NCI-H524 (cell line): ENCODE measurements at places on chromosomes 12 and 14.

DNA sequence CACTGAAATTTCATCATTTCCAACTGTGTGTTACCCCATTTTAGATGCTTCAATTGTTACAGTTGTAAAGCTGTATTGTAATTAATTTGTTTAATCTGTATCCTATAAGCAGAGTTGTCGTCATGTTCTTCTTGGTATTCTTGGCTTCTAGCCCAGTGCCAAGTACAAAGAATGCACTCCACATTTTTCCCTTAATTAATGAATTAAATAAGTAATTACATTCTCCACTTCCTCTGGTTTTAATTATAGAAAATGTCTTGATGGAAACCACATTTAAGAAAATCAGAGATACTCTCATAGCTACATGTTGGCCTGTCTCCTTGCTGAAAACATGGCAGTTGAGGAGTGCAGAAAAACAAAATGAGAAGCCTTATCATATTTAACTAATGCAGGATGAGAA is 746 bp downstream of the DNAI7 start:
- no peak for DNase-seq

GRCh38 chr14:35556548-35556947 is 22.6 kb downstream of the INSM2 start:
- DNase-seq = peak; percentile 94

DNA sequence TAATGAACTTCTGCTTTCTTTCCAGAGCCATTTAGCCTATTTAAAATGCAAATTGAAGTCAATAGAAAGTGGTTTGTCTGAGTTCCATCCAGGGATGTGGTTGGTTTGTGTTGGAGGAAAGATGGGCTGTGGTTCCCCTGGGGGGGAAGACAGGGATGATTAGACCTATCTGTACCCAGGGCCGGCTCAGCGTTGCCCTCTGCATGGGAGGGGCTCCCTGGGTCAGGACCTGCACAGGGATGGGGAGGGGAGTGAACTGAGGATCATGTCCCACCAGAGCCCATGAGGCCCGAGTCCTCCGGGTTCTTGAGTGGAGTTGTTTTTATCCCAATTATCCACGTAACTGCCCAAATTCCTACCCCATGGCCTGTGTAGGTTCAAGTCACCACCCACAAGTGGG is 76.9 kb upstream of the SFSWAP start:
- DNase-seq = no peak

GRCh38 chr12:7935590-7936581 is at the start of gene SLC2A3:
Gene SLC2A3 (minus strand): TSS chr12:7936187. CDS start chr12:7936034, 153 bp downstream.
- peak; percentile 92 for DNase-seq

DNA sequence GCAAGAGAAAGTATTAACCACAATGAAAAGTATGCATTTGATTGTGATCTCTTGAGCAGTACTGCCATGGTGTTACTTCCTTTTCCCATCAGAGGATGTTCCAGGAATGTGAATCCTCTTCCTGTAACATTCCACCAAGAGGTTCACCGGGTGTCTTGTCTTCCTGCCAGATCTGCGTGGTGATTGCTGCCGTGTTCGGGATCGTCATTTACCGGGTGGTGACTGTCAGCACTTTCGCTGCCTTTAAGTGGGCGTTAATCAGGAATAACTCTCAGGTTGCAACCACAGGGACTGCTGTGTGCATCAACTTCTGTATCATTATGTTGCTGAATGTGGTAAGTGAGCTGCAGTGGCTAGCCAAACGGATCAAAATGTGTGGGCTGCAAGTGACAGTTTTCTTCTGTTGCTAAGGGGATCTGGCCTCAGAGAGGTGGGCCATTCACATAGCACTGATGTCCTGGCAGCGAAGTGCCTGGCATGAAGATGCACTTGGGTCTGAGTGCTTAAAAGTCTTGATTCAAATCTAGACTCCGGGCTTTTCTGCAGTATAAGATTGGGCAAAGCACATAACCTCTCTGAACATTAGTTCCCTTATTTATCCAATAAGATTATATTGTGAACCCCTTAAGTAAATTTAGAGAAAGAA is 123.4 kb downstream of the SLC5A8 start:
- DNase-seq = peak; percentile 70

DNA sequence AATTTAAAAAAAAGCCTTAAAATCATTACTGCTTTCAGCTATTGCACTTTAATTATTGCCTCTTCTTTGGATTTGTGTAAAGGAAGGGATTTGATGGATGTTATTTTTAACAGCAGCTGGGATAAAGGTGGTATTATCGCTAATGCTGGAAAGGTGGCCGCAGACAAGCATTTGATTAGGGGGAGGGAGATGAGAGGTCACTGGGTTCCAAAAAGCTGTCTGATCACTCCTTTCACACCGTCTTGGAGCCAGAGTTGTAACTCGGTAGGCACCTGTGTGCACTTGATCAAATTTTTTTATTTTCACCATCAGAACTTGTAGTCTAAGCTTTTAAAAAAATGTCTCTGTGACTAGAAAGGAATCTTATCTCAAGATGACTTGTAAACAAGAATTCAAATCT is 99.8 kb downstream of the AKAP6 start:
- no peak for DNase-seq

DNA sequence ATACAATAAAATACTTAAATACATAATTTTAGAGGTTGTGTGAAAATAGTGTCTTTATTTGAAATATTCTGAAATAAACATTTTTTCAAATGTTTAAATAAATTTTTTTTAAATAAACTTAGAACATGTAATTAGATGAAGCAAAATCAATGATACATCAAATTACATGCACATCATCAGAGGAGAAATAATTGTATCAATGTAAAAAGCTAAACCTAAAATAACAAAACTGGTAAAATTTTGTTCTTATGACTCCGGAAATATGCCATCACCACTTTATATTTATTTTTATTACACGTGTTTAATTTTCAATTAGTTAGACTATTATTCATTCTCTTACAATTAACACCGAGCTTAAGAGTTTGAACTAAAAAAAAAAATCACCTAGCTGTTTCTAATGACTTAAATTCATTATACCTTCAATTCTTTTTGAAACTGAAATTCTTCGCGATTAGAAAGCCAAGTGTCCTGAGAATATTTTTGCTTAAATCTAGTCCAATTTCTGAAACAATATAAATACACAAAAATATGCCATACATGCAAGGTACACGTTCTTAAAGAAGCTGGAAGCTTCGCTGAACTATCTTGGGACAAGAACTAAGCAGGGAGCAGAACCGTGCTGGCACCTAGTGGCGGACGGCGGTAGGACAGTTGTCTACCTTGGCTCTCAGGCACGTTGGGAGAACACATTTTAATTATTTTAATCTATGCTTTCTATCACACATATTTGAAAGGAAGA is 230.5 kb downstream of the SLC25A21 start:
- DNase-seq = peak; percentile 72

GRCh38 chr14:88439088-88439487 is 53.6 kb downstream of the SPATA7 start:
- DNase-seq = no peak
